ENCODE measurements at places on chromosomes 3 and 15. TPM values are rescaled to one million over a fixed set of nuclear protein-coding genes. Genes with fewer than 3 reads are reported as not detected.

- peak; percentile 70 for DNase-seq
Measured at GRCh38 chr3:190175490-190175889, 54.8 kb upstream of the P3H2 start.

GRCh38 chr3:115512565-115513415, 110.5 kb upstream of the GAP43 start:
- peak; percentile 67 for DNase-seq

- peak; percentile 74 for DNase-seq
Measured at GRCh38 chr15:98671060-98672008, 23.0 kb downstream of the IGF1R start.

DNA sequence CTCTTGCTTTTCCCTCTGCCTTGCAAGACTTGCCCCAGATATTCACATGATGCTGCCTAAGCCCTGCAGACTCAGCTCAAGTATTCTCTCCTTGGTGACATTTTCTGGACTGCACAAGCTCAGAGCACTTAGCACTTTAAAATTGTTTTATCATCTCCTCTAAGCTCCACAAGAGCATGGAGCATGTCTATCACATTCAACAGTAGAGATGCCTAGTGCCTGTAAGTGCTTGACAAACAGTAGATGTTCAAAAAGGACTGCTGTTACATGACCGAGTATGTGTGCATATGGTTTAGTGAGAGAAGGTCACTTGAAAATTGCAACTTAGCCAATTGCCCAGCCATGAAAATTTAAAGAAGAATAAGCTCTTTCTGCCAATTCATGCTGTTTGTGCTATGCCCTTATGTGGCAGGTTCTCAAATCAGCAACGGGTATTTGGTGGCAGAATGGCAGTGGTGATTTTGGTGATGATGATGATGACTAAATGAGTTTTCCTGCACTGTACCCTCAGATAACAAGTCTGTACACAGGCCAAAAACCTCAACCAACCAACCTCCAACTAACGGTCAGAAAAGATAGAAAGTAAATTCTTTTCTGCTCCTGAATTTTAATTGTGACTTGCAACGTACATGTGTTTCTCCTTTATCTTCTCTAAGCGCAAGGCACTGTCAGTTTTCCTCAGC, 647.2 kb upstream of the UBE2E2 start:
- no peak for DNase-seq

DNA sequence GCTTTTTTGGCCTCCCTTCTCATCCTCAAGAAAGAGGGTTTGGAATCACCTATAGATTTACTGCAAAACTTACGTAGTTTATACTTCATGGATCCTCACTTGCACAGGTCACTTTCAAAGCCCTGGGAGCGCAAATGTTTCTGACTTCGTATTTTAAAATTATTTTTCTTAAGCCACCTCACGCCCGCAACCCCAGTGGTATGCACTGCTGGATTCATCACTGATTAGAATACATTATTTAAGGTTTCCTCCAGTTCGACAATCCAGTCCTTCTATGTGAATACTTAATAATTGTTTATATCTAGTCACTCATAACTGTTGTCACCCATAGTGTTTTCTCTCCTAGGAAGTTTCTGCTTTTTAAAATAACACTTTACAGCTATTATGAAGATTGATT, 339.9 kb downstream of the CHL1 start:
- peak; percentile 23 for DNase-seq

GRCh38 chr3:149703466-149703865, 45.6 kb upstream of the WWTR1 start:
- DNase-seq: peak; percentile 82

DNA sequence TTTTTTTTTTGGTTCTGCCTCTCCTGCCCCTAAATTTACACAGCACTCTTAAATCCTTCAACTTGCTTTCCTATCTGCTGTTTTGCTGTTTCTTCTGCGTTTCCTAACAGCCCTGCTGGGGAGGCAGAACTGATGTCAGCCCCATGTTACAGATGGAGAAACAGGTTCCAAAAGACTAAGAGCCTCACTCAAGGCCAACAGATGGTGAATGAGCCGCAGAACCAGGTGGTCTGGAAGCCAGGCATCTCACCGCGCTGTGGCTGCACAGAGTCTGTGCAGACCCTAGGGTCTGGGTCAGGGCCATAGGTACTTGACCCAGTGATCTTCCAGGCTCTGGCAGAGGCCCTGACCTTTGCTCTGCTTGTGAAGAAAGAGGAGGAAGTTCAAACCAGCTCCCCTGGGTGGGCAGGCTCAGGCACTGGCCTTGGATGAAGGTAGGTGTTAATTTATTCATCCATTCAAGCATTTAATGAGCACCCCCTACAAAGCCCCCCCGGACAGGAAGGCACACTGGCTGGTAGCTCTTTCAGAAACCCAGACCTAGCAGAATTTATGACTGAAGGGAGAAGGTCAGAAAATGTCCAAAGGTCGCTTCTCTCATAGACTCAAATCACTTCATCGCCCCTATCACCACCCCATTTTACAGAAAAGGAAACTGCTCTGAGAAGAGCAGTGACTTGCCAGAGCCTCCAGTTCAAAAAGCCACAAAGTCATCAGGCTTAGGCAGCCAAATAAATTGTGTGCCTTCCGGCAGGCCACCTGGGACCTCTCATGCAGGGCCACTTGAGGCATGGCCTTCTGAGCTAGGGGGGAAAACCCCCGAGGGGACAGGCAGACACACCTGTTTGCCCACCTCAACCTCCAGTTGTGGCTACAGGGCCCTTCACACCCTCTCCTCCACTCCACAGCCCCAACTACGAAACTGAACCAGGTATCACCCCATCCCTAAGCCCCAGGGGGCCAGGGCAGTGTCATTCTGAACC, 2.7 kb downstream of the CHDH start:
- DNase-seq: no peak

DNA sequence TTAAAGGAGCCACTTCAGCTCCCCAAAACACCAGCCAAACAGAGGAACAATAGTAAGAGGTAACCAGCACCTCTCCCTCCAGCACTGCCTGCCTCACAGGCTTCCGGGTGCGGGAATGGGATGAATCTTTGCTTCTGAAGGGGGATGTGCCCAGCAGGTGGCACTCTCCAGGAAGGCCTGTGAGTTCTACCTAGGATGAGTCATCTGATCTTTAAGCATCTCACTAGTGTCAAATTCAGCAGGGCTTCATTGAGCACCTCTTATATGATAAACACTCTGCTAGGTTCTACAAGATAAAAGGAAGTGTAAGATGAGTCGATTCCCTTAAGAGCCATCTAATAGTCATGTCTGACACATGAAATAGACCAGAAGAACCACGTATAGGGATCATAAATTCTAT, 237.4 kb upstream of the UMPS start:
- peak; percentile 56 for DNase-seq

DNA sequence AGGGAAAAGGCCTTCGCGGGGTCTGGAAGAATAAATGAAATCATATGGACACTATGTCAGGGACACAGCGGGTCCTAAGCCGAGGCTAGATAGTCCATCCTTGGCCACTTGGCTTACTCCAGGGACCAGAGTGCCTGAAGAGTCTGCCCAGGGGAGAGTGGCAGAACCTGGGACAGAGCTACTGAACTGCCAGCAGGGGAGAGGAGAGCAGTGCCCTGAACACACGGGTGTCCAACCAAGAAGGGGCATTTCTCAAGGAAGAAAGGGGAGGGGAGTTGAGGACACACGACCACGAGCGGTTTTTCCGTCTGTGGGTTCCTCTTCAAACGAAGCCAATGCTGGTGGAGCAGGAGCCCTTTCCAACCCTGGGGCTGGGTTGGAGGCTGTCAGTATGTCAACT, 1.0 kb downstream of the ACAN start:
- DNase-seq: no peak

Gene KBTBD8
- total RNA-seq: 0.86 TPM

DNA sequence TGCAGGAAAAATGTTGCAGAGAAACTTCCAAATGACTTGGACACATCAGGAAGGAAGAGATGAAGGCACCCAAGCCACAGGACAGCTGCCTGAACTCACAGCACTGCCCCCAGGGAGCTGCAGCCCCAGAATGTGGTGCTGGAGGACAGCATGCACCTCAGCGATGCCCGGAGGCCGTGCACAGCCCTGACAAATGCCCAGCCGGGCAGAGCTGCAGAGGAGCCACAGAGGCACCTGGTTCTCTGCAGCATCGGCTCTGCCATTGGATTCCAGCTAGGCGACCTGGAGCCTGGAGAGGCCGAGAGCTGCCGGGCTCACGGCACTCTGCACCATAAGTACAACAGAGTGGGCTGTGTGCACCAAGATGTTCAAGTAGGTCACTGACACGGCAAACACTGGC, 97.5 kb downstream of the OCA2 start:
- DNase-seq: no peak

Gene NAA80
- total RNA-seq: 10.2 TPM

DNA sequence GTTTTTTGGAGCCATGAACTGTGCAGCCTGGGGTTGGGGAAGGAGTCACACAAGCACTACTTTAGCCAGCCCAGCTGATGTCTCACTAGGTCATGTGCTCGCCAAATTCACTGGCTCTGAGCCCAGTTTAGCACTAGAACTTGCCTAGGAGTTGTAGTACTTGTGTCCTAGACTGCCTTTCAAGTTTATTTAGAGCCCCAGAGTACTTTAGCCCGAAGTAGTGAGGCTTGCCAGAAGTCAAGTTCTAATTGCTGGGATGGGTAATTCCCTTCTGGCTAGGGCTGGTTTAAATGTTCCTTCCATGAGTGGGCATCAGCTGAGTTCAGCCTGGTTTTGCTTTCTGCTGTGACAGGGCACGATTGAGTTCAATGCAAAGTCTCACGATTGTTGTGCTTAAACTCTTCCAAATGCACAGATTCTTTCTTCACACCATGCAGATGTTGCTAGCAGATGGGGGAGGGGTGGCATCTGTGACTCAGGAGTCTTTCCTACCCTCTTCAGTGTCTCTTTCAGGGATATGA, 228.2 kb upstream of the ZPLD1 start:
- DNase-seq: peak; percentile 80

- DNase-seq: no peak
Measured at GRCh38 chr15:42150219-42150970, 6.0 kb downstream of the PLA2G4F start.

DNA sequence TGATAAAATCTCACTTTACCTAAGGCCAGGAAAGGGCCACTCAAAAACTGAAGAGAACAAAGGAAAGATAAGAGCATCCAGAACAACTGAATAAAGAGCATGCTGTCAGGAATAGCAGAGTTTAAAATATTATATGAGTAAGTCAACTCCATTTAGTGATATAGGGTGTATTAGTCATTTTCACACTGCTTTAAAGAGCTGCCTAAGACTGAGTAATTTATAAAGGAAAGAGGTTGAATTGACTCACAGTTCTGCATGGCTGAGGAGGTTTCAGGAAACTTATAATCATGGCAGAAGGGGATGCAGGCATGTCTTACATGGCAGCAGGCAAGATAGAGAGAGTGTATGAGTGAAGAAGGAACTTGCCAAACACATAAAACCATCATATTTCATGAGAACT, 778.0 kb upstream of the NECTIN3 start:
- DNase-seq: peak; percentile 18

GRCh38 chr15:49441356-49441755, 18.3 kb downstream of the FGF7 start:
- no peak for DNase-seq

DNA sequence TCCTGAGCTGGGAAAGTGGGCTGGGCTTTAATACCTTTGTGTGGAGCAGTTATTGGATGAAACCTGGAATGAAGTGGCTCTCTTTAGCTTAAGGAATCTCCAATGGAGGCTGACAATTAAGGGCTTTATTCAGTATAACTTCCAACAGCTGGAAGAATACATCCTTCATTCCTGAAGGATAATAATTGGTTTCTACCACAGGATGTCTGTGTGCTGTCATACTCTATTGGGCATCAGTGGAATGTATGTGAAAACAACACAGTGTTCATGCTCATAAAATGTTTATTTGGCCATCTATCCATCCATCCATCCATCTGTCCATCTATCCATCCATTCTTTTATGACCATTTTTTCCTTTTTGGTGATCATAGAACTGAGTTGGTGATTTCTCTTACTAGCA, 220.7 kb upstream of the GAP43 start:
- DNase-seq: peak; percentile 31

DNA sequence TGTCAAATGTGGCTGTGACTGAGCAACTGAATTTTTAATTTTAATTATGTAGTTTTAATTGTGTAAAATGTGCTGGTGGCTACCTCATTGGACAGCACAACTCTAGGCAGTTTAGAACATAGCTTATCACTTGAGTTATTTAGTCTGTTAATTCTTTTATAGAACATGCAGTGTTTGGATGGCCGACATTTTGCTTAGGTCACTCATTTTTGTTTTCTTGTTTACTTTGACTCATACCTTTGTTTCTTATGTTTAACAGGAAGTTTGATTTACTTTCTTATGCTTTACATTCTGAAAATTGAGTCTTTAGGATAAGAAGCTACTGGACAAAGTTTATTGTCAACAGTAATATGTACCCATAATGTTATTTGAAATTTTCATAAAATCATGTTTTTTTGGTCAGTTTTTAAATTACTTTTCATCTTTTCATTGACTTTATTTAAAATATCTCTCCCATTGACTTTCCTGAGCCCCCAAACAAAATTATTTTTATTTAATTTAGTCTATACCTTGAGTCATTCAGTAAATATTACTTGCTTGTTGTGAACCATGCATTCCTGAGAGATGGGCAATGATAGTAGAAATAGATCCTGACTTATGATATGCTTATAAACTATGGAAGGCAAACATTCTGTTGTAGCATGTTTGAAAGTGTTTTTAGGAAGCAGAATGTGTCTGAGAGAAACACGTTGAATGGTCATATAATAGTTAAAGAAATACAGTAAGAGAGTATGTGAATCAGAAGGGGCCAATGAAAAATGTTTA, 60.6 kb downstream of the TCF12 start:
- DNase-seq: peak; percentile 69

DNA sequence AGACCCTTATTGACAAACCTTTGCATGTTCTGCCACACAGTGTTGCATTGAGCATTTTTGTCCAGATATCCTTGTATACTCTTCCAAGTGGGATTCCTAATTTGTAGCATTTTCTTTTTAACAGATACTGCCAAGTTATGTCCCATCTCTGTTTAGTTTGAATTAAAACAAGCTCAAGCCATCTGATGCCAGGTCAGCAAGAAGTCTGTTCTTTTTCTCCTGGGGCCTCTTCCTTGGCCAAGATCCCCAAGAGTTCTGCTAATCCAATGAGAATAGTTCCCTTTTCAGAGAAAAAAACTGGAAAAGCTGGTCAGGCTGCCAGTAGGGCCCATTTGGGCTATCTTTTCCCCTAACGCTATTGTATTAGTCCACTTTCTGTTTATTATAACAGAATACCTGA, 29.8 kb downstream of the GLDN start:
- no peak for DNase-seq

Gene TPRG1
- total RNA-seq: not detected

Gene XYLB
- 4.1 TPM for total RNA-seq

GRCh38 chr15:58249646-58250312, 111.6 kb downstream of the AQP9 start:
- DNase-seq: no peak

Data from GM23248 (cell line).